Hematopoietic multipotent progenitor cell treated with erythropoietin and hydrocortisone succinate and interleukin-3 and kit ligand, for 4 days (in vitro differentiated cells): ENCODE measurements at places on chromosomes 6 and 20.
A peak's percentile ranks its signal among the peaks of the same experiment; 100 is the strongest.

GRCh38 chr20:62305765-62306413 is 3.1 kb downstream of the ADRM1 start:
- no peak for DNase-seq

DNA sequence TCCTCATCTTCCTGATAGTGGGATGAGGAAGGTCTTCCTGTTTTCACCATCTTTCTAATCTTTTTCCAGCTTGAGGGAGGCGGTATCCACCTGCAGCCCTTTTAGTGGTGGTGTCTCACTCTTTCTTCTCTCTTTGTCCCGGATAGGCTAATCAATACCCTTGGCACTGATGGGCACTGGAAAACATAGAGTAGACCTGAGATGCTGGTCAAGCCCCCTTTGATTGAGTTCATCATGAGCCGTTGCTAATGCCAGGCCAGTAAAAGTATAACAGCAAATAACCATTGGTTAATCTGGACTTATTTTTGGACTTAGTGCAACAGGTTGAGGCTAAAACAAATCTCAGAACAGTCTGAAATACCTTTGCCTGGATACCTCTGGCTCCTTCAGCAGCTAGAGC is 21.8 kb upstream of the PRND start:
- no peak for DNase-seq

GRCh38 chr6:19180348-19181072 is 656.7 kb upstream of the ID4 start:
- DNase-seq, result no peak

- DNase-seq, result no peak
Observed at GRCh38 chr6:147438758-147439528, 69.5 kb upstream of the SAMD5 start.

GRCh38 chr20:32474009-32474716 is 111.0 kb downstream of the NOL4L start:
- no peak for DNase-seq

DNA sequence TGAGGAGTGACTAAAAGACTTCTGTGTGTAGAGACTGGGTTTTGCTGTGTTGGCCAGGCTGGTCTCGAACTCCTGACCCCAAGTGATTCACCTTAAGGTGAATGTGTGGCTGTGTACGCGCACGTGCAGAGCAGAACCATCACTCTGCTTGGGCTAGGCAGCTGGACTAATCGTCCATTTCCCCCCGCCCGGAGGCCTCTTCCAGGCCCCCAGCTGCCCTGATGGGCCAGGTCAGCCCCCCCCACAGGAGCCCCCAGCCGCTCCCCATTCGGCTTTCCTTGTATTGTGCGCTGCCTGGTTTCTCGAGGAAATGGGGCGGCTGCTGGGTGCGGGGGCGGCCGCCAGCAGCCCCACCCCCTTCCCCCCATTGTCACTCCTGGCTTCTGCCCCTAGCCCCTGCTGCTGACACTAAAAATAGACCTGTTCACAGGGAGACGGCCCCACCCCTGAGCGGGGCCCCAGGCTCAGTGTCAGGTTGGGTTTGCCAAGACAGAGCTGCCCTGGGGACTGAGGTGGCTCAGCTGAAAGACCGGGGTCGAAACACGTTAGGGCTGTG is 24.6 kb upstream of the CSNK2A1 start:
- no peak for DNase-seq

GRCh38 chr6:38722727-38723334 is 7.7 kb downstream of the DNAH8 start:
- no peak for DNase-seq

- DNase-seq, result no peak
Observed at GRCh38 chr20:62785393-62785792, 10.9 kb upstream of the MRGBP start.

DNA sequence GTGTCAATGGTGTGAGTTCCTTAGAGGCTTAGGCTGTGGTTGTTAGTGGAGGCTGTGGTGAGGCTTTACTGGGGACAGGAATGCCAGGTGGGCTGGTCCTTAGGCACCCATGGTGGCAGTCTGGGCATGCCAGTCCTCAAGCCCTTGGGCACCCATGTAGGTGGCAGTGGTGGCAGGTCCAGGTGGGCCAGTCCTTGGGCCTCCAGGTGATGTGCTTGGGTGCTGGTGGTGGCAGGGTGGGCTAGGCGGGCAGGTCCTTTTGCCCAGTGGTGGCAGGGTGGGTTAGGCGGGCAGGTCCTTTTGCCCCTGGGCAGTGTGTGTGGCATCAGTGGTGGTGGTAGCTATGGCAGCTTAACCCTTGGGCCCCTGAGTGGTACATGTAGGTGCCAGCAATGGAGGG is 133.8 kb downstream of the FLRT3 start:
- no peak for DNase-seq

DNA sequence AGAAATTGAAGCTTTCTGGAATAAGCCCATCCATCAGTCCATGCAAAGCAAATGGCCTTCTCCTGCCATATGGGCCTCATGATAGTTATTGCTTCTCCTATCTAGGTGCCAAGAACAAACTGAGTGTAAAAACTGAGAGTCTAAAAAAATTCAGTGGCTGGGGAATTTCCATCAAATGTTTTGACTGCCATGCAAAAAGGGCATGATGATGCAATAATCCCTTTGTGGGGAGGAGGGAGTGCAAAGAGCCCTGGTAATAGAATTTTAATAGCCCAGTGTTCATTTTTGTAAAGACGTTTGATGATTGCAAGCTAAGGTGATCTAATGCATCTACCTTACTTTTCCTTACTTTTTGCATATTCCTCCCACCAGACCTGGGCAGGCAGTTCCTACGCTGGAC is 683.7 kb downstream of the EPM2A start:
- no peak for DNase-seq

- DNase-seq, result peak; percentile 82
Observed at GRCh38 chr6:6057442-6058053, 50.8 kb upstream of the NRN1 start.

- no peak for DNase-seq
Observed at GRCh38 chr6:114559419-114559818, 216.6 kb upstream of the HS3ST5 start.

DNA sequence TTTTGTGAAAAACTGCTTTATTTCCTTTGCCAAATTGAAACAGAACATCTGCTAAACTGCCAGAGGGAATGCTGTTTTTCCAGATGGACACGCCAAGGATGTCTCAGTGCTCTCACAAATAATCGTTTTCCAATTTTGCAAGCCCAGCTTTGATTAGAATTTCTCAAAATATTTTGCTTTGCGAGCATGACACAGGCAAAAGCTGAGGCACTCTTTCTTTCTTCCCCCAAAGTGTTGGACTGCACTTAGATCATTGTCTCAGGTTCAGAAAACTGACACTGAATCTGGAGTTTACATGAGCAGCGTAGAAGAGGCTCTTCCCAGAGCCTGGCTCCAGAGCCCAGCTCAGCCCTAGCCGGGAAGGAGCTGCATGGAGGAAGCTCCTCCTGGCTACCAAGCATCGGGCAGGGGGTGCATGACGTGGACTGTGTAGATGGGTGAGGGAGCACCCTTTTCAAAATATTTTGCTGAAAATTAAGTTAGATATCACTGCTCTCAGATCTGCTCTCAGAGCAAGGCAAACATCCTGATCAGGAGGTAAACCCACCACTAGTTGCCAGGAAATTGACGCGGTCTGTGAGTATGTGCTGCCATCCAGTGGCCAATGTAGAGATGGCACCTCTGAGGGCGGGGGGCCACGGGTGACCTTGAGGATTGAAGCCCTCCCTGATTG is 107.5 kb downstream of the SLC22A3 start:
- DNase-seq, result peak; percentile 66

DNA sequence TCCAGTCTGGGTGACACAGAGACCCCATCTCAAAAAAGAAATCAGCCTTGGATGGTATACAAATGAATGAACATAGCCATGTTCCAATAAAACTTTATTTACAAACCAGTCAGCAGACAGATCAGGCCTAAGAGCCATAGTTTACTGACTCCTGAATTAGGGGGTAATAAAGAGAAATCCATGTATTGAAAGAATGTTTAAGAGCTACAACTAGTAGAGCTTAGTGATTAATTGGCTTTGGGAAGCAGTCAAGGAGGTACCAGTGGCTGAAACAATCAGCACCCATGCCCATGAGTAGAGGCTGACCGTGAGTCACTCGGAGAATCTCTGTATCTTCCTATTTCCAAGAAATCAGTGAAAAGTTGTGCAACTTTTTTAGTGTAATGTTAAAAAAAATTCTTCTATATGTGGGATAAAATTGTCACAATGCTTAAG is 223.6 kb upstream of the RREB1 start:
- peak; percentile 65 for DNase-seq

DNA sequence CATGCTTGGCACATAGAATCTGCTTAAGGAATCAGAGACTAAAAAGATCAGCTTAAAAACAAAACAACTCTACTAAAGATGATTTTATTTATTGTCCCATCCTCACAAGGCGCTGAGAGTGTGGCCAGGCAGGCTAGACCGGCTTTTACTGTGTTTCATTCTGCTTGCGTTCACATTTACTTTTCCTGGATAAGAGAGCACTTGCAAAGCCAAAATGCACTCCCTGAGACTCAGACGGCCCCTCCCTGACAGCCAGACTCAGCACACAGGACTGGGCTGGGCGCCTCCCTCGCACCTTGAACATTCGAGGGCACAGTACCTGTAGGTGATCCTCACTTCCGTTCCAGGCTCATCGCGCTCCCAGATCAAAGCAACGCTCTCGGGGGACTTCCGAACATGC is 10.2 kb downstream of the ACSS1 start:
- DNase-seq, result no peak

- no peak for DNase-seq
Observed at GRCh38 chr20:17912916-17913315, 55.7 kb downstream of the SNX5 start.

- DNase-seq, result no peak
Observed at GRCh38 chr20:36018208-36018988, 50.0 kb downstream of the CNBD2 start.

DNA sequence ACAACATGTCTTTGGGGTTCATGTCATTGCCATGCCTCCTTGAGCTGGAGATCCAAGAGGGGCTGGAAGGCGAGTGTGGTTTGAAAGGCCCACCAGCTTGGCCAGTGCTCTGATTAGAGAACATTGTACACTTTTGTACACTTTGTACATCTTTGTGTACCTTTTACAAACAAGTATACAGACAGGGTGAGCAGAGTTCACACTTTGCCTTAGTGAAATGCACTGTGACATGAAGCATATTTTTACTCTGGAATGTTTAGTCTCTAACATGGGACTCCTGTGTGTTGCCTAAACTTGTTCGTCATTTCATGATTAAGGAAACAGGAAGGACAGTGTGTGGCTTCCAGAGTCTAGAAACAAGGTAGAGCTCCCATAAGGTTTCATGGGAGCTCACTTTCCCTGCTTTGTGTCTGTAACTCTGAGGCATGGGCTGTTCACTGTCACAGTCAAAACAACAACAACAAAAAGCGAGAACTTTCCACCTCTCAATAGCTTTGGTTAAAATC is 225.8 kb upstream of the SOX4 start:
- DNase-seq, result no peak

DNA sequence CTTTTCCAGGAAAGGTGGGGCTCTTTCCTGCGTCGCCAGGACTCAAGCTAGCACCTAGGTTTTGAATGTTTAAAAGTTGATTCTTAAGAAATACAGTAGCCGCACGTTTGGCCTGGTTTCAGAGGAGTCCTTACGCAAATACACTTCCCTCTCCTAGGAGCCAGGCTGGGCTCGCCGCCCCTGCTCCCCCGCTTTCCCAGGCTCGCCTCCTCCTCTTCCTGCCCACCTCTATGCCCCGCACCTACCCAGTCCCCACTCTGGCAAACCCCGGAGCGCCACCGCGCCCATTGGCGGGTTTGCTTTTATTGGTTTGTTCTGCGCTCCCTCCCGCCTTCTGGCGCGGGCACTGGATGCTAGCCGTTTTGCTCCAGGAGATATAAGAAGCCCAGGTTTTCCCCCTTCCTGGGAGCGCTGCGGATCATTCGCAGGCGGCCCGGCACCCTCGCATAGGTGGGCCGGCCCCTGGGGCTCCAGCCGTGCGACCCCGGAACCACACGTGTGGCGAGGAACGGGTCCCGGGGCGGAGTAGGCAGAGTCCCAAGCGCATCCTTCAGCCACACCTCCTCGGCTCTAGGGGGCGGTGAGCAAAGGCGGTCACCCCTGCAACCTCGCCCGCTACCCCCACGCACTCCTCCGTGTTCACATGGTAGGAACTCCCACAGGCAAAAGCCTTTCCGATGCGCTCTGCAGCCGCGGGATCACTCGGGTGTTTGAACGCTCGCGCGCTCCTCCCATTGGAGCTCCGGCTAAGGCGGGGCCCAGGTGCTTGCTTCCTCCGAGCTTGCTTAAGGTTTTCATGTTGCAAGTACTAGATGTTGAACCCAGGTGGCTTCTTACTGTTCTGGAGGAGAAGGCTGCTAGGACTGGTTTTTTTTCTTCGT is 119.0 kb downstream of the RTN4IP1 start:
- DNase-seq, result peak; percentile 66

DNA sequence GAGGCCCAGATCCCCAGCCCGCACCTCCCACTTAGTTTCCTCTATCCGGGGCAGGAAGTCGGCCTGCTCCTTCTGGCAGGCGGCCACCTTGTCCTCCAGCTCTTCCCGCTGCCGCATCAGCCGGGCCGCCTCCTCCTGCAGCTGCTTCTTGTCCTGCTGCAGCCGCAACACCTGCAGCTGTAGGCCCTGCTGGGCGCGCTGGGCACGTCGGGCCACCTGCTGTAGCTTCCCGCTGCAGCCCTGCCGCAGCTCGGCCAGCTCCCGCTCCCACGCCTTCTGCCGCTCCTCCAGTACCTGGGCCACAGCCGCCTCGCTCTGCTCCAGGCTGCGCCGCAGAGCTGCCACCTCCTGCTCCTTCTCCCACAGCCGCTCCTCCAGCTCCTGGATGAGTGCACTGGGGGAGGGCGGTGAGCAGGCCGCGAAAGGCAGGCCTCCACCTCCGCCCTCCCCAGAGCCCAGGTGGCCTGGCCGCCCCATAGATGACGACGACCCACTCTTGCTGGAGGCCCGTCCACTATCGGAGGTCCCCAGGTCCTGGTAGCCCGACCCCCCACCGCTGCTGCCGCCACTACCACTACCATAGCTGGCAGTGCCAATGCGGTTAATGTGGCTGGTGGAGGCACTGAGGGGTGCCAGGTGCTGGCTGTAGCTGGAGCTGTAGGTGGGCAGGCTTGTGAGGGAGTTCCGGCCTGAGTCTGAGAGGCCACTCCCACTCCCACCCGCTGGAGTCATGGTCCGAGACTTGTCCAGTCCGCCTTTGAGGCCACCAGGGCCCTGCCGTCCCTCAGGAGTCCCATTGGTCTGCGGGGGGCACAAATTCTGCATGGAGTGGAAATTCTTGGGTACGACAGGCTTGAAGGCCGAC is 6.0 kb upstream of the FASTKD5 start:
- peak; percentile 42 for DNase-seq
